Left lobe of liver (tissue), 2 donors: ENCODE measurements at places on chromosomes 6 and 20. TPM values are rescaled to one million over a fixed set of nuclear protein-coding genes. Genes with fewer than 3 reads are reported as not detected.

DNA sequence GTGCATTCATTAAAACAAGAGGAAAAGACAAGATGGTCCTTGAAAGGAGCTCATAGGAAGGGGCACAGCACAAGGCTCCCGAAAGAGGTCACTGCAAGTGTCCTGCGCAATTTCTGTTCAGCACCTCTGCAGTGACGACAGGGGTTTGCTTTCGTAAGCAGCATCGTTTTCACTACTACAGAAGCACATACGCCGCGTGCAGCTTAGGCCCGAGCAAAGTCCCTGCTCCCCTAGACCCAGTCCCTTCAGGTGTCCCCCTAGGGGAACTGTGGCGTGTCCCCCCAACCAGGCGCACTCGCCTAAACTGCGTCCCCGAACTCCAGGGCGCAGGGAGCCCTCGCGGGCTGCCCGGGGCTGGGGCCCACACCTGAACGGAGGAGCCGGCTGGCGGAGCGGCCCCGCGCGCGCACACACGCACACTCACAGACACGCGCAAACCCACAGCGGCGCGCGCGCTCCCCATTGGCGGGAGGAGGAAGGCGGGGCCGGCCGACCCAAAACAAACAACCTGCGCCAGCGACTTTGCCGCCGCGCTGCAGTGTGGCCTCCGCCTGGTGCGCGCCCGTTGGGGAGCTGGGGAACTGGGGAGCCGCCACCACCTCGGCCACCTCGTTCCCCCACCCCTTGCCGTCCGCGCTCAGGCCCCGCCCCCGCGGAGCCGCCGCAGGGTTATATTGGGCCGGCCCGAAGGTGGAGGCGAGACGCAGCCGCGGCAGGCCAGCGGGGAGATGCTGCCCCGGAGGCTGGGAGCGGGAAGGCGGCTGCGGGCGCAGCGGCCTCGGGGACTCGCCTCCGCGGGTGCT, at the start of gene FOXQ1:
Gene FOXQ1 (plus strand): TSS at position 699 of the 803 bp plus-strand sequence. CDS start 607 bp downstream, outside the sequence.
- DNase-seq, result peak; percentile 80

DNA sequence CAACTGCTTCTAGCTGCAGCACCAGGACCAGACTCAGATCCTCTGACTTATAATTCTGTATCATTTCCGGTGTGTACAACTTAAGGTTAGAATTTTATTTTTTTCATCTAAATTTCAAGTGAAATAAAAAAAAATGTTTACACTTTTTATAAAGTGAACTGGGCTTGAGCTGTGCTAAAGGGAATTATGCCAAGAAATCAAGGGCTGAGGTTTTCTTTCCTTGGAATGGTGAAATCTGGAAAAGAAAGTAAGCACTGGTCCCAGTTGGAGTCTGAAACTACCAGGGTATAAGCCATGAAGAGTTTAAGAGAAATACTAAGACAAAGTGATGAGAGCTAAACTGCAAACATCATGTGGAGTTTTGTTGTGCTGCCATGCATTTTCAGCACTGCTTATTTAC, 21.7 kb upstream of the FYN start:
- no peak for DNase-seq

TTLL9 gene
- total RNA-seq, result not detected

DNA sequence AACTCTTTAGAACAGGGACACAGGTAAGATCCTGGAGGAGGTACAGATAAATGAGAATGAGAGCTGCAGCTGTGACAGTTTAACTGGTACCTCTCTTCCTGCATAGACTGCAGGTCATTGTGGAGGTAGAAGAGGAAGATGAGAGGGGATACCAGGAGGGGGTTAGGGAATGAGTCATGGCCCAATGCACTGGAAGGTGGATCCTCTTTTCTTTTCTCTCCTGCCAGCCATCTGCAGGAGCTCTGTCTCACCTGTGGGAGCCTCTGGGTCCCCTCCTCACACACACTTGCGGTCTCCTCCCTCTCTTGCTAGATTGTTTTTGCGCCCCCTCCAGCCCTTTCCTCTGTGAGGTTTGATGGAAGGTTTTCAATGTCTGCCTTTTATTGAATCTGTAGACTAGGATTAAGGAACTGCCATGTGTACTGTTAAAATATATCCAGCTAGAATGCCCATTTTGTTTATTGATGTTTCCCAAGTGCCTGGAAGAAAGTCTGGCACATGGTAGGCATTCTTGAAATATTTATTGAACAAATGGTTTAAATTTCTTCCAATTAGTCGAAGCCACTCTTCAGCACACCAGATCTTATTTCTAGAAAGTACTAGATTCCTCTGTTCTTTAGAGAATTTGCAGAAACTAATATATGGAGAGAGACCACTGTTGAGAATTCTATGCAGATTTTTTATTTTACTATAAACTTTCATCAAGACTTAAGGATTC, 13.0 kb downstream of the C6orf163 start:
- no peak for DNase-seq

DNA sequence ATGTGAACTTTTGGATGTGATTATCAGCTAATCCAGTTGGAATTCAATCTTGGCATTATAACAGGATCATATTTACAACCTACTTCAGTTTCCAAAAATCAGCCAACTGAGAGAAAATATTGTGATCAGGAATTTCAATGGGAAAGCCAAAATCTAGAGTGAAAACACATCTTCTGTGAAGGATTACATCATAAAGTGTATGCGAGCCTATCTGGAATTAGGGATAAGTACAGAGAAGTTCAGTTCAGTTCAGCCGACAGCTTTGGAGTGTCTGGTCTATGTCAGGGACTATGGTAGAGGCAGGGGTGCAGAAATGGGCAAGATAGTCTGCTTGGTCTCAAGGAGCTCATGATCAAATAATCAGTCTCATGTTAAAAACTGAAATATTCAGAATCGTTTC, 12.3 kb upstream of the PRIM2 start:
- no peak for DNase-seq

CD83 gene
- 0.38 TPM for total RNA-seq

SNAP91 gene
- total RNA-seq, result not detected
